ENCODE measurements at places on chromosomes 3 and 15. TPM values are rescaled to one million over a fixed set of nuclear protein-coding genes. Genes with fewer than 3 reads are reported as not detected.
A peak's percentile ranks its signal among the peaks of the same experiment; 100 is the strongest.

DNA sequence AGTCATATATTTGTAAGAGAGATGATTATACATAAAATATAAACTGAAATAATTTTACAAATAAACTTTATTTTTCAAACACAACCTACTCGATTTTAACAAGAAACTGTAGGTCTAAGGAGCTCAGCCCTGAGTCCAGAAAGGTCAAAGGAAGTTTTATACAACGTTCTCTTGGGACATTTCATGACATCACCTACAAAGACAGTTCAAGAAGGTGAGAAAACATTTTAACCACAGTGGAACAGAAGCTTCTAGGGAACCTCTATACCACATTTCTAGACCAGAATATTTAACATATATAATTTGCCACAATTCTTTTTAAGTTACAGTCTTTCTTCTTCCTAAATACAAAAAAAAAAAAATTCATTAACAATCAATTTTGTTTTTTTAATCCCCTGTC is 40.1 kb downstream of the CBLB start:
- H3K4me1 ChIP-seq = peaks cover 40% of the 10 kb centered on the region
- no peak overlapping the region for H3K4me3 ChIP-seq
- no peaks in the 10 kb centered on the region for H3K27me3 ChIP-seq
- H3K36me3 ChIP-seq = no peaks in the 10 kb centered on the region
- peak overlapping the region; percentile 17 for H3K27ac ChIP-seq

SH2D7 gene
- 0.08 TPM for total RNA-seq

ITIH1 gene
- 0.33 TPM for total RNA-seq

CYP11A1 gene
- 0.29 TPM for total RNA-seq

- no peaks in the 10 kb centered on the region for H3K27me3 ChIP-seq
- H3K36me3 ChIP-seq = no peaks in the 10 kb centered on the region
- H3K4me1 ChIP-seq = no peaks in the 10 kb centered on the region
Measured at GRCh38 chr15:29151484-29151857, 118.2 kb downstream of the NSMCE3 start.

DNA sequence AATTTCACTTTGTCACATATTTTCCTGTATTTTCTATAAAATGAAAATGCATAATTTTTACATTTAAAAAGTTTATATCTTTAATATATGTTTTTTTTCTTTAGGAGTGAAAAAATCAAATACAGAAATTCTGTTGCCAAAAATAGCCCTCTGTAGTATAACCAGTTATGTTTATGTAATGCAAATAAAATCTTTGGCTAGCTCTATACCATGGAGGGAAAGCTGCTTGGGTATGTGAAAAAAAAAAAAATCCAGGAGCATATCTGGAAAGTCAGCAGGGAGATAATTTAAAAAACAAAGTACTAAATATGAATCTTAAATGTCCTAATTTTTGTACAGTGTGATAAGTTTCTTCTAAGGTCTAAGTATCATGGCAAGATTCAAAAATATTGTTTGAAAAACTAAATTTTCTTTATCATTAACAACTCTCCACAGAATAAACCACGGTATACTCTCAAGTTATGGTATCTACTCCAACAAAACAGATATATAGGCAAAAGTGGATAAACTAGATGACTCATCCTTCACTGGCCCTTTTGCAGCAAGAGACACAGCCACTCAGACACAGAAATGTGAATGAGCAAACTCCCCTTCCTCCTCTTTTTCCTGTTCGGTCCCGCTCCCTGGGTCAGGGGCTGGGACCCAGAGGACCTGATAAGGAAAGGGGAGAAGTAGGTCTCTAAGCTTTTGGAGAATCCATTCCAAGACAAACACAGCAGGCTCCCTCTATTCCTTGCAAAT is 66.6 kb downstream of the PDZRN3 start:
- H3K4me3 ChIP-seq = no peak overlapping the region
- H3K4me1 ChIP-seq = no peaks in the 10 kb centered on the region
- no peaks in the 10 kb centered on the region for H3K36me3 ChIP-seq

Data from GM12878 (cell line).